Right renal cortex interstitium (tissue), 3 donors: ENCODE measurements at places on chromosomes 1 and 21. TPM values are rescaled to one million over a fixed set of nuclear protein-coding genes. Genes with fewer than 3 reads are reported as not detected.
A peak's percentile ranks its signal among the peaks of the same experiment; 100 is the strongest.

The LCK gene
- 6.3 TPM for polyA plus RNA-seq

- no peak for DNase-seq
These were observed 18.8 kb downstream of the AVPR1B start for GRCh38 chr1:206098242-206098919.

- DNase-seq = no peak
These were observed 149.4 kb downstream of the FAM78B start for GRCh38 chr1:166017395-166017794.

GRCh38 chr1:190169311-190170067, 308.2 kb downstream of the BRINP3 start:
- DNase-seq = no peak

The FCRL1 gene
- 0.06 TPM for polyA plus RNA-seq

The MCOLN3 gene
- polyA plus RNA-seq = 7.0 TPM

- DNase-seq = no peak
These were observed 62.7 kb downstream of the SDC3 start for GRCh38 chr1:30845904-30846290.

DNA sequence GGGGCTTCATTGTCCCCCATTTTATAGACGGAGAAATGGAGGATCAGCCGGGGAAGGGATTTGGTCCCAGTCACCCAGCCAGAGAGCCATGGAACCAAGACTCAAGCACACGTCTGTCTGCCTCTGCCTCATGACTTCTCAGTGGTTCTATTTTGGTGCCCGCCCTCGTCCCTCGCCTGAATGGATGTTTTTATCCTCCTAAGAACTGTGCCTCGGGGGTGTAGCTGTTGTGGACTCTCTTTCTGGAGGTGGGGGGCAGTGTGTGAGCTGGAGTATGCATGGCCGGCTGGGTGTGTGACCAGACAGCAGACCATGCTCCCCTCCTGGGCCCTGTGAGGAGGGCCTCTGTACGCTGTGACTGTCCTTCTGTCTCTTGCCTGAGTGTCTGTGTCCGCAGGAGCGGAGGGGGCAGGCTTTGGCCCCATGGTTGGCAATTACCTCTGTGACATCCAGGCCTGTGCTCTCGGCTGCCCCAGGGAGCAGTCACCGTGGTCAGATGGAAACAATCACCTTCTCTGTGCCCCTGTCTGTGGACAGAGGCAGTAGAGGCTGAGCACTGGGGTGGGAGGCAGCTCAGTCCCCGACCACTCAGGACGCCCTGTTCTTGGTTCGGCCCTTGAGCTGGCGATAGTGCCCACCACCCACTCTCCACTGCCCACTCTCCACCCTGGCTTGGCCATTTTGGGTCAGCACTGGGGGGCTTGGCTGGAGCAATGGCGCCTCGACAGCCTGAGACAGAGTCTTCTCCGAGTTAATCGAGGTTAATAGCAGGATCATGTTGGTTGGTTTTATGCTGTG, 20.4 kb downstream of the WNT4 start:
- no peak for DNase-seq

GRCh38 chr1:40736085-40736531, 44.6 kb downstream of the NFYC start:
- no peak for DNase-seq

The CFAP74 gene
- 0.71 TPM for polyA plus RNA-seq

GRCh38 chr1:204213668-204214662, at the start of gene GOLT1A:
GOLT1A (minus strand) TSS chr1:204213988; CDS start chr1:204213906, 82 bp downstream.
- peak; percentile 58 for DNase-seq

DNA sequence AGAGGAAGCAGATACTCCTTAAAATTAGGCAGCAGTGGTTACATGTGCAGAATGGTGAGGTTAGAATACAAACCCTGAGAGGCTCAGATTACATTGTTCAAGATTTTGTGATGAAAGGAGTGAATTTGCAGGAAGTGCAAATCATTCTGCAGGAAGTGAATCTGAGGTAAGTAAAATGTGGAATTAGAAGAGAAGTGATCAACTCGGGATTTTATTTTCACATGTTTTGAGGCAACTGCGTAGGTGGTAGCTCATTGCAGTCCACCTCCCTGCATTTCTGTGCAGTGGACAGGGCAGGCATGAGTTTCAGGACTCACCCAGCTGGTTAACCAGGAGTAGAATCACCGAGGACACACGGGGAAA, 2.1 kb upstream of the PLA2G2C start:
- DNase-seq = no peak

DNA sequence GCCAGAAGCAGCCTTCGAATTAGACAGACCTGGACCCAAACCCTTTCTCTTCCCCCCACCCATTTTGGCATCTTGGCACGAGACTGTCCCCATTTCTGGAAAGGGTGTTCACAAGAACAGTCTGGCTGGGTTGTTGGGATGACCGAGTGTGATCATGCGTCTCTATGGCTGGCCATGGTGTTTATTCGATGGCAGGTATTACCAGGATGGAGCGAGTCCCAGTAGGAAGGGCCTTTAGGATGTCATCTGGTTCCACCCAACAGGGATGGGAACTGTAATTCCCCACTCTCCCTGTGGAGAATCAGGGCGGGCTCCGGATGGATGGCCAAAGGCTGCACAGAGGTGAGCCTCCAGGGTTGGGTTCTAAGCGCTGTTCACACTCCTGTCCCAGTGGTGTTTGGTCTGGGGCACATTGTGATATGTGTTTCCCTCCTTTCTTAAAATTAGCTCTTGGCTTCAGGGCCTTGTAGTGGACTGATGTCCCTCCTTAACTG, 33.4 kb upstream of the ATP5PO start:
- DNase-seq = no peak

The FCGR1A gene
- 2.7 TPM for polyA plus RNA-seq

The MPL gene
- 0.55 TPM for polyA plus RNA-seq

The GJA5 gene
- polyA plus RNA-seq = 28.5 TPM

The RABIF gene
- polyA plus RNA-seq = 11.3 TPM

- DNase-seq = no peak
These were observed 247.0 kb downstream of the DNM3 start for GRCh38 chr1:172088256-172088655.

The OR2L2 gene
- 0.10 TPM for polyA plus RNA-seq

DNA sequence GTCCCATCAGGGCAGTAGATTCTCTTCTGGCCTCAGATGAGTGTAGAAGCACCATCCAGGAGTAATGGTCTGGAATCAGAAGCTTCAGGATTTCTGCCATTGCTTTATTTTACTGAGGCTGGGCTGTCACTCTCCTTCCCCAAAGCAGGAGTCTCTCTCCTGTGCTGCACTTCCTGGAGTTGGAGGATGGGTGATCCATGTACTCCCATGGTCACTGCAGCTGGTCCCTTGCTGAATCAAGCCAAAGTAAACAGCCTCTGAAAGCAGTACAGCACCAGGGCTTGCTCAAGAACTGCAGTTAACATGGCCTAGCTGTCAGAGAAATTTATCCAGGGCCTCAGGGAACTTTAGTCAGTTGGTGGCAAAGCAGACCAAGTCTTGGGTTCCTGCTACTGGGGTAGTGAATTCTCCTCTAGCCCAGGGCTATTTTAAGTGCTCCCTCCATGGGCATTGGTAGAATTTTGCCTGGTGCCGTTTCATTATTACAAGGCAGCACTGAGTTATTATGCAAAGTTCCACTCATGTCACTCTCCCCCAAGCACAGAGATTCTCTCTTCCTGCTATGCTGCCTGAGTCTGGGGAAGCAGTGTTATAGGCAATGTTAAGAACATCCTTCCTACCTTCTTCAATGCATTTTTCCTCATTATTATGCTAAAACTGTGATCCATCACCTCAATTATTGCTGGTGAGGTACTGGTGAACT, 29.5 kb downstream of the DRAM2 start:
- no peak for DNase-seq

DNA sequence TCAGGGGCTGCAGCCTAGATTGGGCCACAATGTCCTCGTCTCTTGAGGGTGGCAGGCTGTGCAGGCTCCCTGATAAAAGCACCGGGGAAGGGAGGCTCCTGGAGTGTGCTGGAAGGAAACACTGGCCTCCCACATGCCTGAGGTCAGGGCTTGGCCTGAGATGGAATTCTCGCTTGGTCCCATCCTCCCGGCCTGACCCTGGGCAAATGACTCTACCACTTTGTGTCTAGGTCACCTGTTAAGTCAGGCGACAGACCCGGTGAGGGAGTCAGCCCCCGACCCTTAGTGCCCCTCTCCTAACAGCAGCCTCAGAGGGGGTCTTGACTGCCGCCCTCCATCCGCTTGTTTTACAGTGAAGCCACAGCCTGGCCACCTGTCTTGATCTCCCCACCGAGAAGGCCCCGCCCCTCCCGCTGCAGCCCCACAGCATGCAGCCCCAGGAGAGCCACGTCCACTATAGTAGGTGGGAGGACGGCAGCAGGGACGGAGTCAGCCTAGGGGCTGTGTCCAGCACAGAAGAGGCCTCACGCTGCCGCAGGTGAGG, 2.5 kb downstream of the SMIM1 start:
- DNase-seq = no peak

DNA sequence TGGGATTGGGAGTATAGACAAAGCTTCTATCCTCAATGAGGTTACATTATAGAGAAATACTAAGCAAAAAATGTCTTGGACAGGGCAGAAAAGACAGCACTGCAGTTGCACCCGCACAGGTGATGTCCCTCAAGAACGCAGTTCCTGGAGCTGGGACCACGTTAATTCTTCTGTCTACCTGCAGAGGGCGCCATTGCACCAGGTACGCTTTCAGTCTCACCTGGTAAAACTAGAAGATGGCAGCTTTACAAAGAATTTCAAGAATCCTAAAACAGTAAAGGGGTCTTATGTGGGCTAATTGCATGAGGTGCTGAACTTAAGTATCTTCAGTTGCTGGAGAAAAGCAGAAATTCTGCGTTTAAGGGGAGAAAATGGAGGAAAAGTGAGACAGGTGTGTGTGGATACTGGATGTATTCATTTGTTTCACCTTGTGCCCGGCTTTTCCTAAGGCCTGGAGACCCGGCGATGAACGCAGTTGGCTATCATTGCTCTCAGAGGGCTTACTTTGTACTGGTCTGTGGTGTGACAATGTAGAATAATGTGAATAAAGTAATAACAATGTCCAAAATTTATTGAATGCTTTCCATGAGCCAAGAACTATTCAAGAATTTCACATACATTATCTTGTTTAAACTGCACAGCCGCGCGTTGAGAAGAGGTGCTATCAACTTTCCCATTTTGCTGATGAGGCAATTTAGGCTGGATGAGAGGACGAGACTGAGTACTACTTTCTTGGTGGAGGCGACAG, 276.3 kb upstream of the GREM2 start:
- peak; percentile 29 for DNase-seq

DNA sequence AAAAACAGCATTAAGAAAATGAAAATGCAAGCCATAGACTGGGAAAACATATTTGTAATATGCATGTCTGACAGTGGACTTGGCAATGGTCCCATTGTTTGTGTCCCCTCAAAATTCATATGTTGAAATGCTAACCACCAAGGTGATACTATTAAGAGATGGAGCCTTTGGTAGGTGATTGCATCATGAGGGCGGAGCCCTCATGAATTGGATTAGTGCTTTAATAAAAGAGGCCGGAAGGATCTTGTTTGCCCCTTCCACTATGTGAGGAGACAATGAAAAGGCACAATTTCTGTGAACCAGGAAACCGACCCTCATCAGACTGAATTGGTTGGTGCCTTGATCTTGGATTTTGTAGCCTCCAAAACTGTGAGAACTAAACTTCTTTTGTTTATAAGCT, 232.3 kb downstream of the GPR52 start:
- no peak for DNase-seq

GRCh38 chr21:21232320-21232719, 234.1 kb downstream of the NCAM2 start:
- DNase-seq = no peak

GRCh38 chr1:228352677-228353481, 53.8 kb downstream of the TRIM11 start:
- no peak for DNase-seq

GRCh38 chr21:43676391-43676790, 17.0 kb downstream of the RRP1B start:
- no peak for DNase-seq

GRCh38 chr1:208251015-208251414, 6.8 kb upstream of the PLXNA2 start:
- no peak for DNase-seq

DNA sequence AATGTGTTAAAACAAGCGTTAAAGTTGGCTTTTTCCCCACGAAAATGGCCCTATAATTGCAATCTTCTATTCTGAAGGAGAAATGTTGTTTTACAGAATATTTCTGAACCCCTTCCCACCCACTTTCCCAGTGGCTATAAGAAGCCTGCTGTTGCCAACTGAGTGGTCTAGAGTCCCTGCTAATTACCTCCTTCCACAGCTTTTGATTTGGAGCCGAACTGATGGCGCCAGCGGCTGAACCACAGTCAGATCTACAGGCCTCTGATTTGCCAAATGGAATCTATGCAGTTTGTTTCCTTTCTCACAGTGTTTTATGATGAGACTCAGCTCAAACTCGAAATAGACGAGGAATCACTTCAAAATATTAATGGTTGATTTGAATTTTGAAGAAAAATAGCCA, 76.0 kb upstream of the C1orf105 start:
- no peak for DNase-seq

The GJA4 gene
- polyA plus RNA-seq = 20.3 TPM

DNA sequence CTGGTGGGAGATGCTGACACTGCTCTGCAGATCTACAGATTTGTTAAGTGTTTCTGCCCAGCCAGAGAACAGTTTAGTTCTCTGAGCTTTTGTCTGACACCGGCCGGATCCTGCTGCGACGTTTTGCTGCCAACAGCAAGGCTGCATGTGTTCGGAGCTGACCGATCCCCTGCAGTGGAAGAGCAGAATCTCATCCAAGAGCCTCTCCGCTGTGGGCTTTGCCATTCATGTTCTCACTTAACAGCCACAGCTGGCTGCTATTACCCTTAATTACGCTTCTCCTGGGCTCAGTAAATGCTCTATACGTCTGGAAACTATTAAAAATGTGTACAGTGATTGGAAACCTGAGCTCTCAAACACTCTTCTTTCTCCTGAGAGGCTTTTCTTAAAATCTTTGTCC, 105.3 kb downstream of the BCAR3 start:
- DNase-seq = no peak

DNA sequence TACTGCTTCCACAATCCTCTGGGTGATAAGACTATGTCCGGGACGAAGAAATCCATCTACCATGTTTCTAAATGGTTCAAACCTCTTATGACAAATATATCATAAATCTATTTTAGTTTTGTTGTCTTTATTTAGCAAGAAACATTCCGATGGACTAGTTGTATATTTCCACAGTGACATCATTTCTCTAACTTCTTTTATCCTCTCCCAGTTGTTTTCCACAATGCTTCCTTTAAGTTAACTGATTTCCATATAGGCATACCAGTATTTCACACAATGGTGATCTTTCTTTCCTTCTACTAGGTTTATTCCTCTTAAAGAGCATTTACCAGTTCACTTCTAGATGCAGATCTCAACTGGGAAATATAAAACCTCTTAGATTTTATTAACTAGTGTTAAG, 44.8 kb downstream of the USP1 start:
- DNase-seq = no peak
